Activated CD4-positive, alpha-beta T cell treated with anti-CD3 and anti-CD28 coated beads, Interleukin-2, amount 50 U/mL, for 24 hours (primary cell): ENCODE measurements at places on chromosomes 1 and 21.

- no peak for DNase-seq
Observed at GRCh38 chr21:41410361-41410760, 15.7 kb upstream of the MX1 start.

DNA sequence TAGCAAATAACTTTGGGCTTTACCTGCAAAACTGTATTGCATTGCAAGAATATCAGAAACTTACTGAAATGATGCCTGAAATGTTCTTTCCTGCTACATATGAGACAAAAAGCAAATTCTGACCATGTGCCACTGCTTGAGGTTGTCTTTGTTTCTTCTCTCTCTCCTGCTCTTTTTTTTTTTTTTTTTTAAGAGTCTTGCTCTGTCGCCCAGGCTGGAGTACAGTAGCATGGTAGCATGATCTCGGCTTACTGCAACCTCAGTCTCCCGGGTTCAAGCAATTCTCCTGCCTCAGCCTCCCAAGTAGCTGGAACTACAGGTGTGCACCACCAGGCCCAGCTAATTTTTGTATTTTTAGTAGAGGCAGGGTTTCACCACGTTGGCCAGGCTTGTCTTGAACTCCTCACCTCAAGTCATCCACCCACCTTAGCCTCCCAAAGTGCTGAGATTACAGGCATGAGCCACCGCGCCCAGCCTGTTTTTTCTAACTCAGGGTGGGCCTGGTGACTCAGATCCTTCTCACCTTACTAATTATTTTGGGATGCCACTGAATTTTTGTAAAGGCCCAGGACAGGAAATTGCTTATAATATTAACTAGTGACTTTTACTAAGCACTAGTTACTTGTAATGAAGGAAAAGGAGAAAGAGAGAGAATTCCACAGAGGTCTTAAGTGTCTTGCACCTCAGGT lies 35.9 kb downstream of the DNASE2B start:
- DNase-seq: no peak

GRCh38 chr1:223133306-223133823 lies 9.7 kb downstream of the TLR5 start:
- DNase-seq: no peak

- no peak for DNase-seq
Observed at GRCh38 chr1:208110296-208110695, 133.9 kb downstream of the PLXNA2 start.

DNA sequence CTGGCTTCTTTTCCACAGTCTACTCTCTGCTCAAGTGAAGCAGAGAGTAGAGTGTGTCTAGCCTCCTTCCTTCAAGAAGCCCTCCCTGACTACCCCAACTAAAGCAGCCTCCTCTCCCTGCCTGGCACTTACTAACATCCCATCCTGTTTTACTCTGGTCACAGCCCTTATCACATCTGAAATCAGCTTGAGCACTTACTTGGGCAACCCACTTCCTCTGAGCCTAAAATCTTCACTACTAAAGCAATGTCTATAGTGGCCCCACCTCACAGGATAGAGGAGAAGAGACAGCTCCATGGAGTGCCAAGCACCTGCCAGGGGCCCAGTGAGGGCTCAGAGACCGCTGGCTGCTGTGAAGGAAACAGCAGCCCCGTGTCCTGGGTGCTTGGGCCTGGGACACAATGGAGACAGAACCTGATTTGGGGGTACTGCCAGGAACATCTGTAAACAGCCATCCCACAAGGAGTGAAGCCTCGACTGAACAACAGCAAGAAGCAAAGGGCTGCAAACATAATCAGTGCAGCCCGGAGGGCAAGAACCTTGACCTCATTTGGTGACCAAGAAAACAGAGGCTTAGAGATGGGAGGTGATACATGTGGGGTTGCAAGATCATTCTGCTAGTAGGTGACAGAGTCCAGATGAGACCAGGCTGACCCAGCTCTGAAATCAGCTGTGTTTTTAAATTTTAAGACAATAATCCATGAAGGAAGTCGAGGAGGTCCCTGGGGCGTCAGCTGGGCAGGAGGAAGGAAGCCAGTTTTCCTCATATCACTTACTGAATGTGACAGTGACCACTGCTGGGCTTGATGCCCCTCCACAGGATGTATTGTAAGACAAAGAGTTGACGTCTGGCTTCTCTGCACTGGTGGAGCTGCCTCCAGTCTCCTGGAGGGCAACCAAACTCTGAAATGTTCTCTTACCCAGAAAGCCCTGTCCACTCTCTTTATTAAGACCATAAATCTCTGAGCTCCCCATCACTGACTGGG lies 710.6 kb downstream of the MATN1 start:
- no peak for DNase-seq

- DNase-seq: no peak
Observed at GRCh38 chr1:223654083-223654482, 11.4 kb downstream of the CAPN8 start.

DNA sequence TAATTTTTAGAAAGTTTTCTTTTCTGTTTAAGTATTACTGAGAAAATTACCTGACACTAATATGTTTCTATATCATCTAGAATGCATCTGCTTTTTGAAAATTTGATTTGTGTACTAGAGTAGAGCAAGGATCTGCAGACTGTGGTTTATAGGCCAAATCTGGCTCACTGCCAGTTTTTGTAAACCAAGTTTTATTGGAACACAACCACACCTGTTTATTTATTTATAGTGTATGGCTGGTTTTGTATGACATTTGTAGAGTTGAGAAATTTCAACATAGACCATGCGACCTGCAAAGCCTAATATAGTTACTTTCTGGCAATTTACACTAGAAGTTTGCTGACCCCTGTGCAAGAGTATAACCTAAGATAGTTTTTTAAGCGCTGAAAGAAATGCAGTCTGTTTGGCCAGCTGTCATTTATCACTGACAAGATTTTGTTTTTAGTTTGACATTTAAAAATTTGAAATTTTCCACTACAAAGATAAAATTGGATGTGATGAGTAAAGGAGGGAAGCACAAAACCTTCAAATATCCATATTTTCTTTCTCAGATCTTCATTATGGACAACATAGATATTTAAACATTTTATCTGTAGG lies 36.1 kb upstream of the CACYBP start:
- DNase-seq: no peak

GRCh38 chr1:166170726-166171125 lies 3.9 kb upstream of the FAM78B start:
- DNase-seq: no peak

GRCh38 chr1:24699628-24700027 lies 45.6 kb upstream of the CLIC4 start:
- DNase-seq: no peak

- DNase-seq: no peak
Observed at GRCh38 chr1:212035835-212036605, 472 bp downstream of the DTL start.

- DNase-seq: no peak
Observed at GRCh38 chr1:173798078-173798477, 26.4 kb upstream of the DARS2 start.

DNA sequence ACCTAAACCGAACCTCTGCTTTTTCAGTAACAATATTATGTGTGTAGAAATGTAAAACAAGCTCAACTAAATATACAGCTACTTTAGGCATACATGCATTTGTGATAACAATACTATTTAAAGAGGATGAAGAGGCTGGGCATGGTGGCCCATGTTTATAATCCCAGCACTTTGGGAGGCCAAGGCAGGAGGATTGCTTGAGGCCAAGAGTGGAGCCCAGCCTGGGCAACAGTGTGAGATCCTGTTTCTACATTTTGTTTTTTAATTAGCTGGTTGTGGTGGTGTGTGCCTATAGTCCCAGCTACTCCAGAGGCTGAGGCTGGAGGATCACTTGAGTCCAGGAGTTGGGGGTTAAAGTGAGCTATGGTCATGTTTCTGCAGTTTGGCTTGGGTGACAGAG lies 73.6 kb upstream of the LYPLAL1 start:
- no peak for DNase-seq

DNA sequence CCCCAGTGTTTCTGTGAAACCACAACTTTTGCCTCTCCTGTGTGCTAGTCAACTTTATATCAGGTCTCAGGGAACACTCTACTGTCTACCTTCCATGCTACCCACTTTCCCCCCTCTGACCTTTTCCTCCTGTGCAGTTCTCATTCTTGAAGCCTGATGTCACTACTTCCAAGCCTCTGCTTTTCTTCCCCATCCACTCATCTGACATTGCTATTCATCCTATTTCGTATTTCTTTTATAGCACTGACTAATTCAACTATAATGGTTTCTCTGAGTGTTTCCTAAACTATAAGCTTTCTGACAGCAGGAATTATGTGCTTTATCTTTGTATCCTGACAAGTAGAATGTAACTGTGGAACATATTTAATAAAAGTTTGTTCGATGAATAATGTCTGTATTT lies 18.2 kb upstream of the DPH5 start:
- no peak for DNase-seq

DNA sequence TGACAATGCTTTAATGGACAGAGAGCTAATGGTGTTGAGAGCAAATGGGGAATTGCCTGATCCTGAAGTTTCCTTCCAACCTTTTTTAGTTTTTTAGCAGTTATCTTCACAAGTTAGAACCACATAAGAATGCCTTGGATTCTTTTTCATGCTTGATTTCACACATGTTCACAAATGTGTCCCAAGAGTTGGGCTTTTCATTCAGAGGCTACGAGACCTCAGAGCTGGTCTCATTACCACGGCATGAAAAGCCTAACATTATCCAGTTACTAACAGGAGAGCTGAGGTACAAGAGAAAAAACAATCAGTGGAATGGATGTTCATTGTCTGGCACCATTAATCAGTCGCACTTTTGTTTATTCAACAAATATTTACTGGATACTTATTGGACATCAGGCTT lies 340.6 kb downstream of the ZNF326 start:
- no peak for DNase-seq

DNA sequence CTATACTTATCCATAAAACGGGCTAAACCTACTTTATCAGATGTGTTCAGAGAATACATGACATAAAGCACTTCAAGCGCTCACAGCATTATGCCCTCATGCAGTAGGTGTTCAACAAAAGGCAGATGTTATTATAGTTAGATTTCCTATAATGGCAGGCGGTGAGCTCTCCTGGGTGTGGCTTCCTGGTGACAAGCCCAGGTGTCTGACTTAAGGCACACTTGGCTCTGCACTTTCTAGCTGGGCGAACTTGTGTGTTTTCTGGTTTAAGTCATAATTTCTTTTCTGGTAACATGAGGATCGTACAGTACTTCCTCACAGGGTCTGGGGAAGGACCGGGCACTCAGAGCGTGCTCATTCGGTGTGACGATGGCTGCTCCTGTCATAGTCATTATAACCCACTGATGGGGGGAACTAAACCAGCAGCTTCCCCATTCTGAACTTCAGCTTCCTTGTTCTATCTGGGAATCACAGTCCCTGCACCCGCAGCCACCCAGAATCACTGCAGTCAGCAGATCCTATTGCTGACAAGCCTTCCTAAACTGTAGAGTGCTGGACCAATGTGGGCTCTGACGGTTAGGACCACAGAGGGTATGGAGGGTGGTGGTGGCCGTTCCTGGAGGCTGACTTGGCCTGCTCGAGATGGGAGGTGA lies 52.8 kb downstream of the IGSF21 start:
- no peak for DNase-seq

DNA sequence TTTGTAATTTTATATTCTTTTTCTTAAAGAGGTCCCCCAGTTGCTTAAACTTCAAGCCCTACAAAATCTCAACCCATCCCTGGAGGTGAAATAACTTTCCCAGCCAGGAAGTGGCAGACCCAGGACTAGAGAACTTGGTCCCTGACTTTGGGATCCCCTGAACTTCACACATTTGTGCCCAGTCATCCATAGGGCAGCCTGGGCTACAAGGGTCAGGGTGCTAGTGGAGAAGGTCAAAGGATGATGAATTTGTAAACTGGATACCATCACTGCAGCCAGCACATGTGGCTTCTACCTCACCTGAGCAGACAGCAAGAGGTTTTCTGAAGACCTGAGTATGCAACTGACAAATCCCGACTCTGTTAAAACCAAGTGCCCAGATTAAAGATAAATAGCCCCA lies 31.4 kb downstream of the HIVEP3 start:
- DNase-seq: no peak

DNA sequence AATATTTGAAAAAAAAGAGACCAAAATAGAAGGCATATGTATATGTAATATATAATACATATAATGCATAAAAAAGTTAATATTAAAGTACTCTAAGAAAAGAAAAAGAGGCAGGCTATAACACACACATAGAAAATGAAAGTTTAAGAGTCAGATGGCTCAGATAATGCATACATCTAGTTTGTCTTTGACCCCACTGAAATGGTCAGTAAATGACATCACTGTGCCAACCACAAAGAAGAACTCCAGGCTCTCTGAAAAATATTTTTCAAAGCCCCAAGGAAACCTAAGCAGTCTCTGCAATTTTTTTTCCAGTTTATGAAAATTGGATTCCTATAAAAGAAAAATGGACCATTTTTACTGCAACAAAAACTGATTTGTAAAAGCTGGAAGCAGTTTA lies 55.4 kb upstream of the SCYL3 start:
- no peak for DNase-seq

- no peak for DNase-seq
Observed at GRCh38 chr1:111851552-111851951, 95.9 kb downstream of the DDX20 start.

DNA sequence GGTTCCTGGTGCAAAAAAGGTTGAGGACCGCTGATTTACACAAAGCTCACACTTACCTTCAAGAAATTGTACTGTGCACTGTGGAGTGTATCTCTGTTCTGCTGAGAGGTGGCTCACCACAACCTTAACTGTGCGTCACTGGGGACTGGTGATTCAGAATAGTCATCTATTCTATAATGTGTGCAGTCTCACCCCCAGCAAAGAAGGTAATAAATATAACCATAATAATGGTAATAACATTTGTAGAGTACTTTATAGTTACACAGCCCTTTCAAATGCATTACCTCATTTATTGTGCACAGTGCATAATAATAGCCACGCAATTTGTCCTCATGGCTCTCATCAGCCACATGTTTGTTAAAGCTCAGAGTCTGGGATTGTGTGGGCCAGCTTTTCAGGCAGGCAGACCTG lies 59.4 kb upstream of the DUSP10 start:
- DNase-seq: no peak

DNA sequence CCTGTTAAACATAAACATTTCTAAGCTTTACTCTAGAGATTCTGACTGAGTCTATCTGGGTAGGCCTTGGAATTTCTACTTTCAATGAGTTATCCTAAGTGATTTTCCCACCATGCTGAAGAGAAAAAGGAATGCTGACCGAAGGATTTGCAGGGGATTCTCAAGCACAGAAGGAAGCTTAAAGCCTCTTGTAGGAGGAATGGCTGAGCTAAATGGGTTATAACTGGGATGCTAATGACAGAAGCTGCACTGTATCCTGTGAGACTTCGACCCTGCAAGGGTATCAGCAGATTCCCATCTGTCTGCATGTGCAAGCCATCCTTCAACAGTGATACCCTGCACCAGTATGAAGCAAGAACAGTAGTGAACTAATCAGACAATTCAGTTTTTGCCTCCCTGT lies 35.4 kb downstream of the SLC35D1 start:
- DNase-seq: no peak

DNA sequence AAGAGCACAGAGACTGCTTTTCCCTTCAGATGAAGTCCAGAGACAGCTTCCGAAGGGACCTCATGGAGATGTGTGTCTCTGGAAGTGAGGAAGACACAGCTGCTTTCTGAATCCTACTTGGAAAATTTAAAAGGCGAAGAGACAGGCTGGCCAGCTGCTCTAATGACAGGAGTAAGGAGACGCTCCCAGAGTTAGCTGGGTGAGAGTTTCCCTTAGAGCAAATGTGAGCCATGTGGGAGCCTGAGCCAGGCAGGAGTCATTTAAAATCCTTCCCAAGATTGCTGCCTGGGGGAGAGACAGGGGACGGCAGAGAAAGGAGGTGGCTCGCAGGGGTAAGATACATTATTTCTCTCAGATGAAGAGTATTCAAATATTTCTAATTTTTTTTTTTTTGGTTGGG lies 53.1 kb downstream of the ZNF326 start:
- no peak for DNase-seq

- no peak for DNase-seq
Observed at GRCh38 chr1:58057826-58058225, 488.7 kb downstream of the OMA1 start.
